ENCODE measurements at places on chromosomes 12 and 14. TPM values are rescaled to one million over a fixed set of nuclear protein-coding genes. Genes with fewer than 3 reads are reported as not detected.

- DNase-seq, result peak; percentile 98
Observed at GRCh38 chr14:22536853-22537338, 52.1 kb downstream of the DAD1 start.

The MYO1H gene
- total RNA-seq, result not detected

The CATSPERB gene
- 0.17 TPM for total RNA-seq

DNA sequence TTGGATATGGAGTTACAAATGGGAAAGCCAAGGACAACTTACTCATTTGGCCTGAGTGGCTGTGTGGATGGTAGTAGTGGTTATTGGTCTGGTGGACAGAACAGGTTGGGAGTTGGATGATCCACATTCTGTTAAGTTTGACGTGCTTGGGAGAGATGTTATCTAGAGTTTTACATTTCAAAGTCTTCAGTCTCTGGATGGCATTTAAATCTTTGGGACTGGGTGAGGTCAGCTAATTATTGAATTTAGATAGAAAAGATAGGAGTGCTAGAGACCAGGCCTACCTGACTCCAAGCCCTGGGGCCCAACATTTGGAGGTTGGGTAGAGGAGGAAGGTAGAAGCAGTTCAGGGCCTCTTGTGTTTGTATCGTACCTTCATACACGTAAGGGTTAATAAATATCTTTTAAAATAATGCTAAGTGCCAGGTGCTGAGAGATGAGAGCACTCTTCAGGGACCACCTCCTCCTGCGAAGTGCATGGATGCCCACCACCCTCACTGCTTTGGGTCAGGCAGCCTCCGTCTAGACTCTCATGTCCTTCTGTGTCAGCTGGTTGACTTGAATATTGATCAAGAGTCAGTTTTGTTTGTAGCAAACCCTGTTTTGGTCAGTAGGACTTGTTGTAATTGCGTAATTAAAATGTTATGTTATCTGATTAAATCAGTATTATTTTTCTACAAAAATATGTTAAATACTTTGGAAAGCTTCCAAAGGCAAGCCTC is 460.4 kb upstream of the RGS6 start:
- no peak for DNase-seq

- no peak for DNase-seq
Observed at GRCh38 chr14:23610090-23610814, 25.9 kb upstream of the DHRS2 start.

GRCh38 chr14:36346052-36346451 is 25.6 kb upstream of the MBIP start:
- DNase-seq, result no peak

The GAS2L3 gene
- total RNA-seq, result 23.7 TPM

DNA sequence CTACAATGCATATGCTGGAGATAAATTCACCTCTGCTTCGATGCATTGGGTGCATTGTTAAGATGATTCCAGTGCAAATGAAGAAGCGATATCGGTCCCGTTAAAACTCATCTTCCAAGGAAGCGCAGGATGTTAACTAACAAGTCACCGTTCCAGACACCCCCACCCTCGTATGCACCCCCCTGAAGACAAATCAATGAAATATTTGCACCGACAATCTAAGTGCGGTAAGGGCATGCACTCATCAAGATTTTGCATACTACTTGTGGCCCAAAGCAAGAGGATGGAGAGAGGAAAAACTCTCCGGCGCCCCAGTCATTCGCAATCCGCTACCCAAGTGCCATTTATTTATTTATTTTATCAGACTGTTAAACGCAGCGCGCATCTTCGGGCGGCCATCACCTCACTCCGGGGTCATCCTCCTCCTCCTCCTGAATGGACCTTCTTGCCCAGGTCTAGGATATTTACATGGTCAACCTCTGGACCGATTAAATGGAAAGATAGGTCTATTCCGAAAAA is 1.2 kb downstream of the NOVA1 start:
- DNase-seq, result peak; percentile 9

- no peak for DNase-seq
Observed at GRCh38 chr14:99971941-99972747, 93.1 kb upstream of the EVL start.

The TMTC1 gene
- total RNA-seq, result 0.52 TPM

DNA sequence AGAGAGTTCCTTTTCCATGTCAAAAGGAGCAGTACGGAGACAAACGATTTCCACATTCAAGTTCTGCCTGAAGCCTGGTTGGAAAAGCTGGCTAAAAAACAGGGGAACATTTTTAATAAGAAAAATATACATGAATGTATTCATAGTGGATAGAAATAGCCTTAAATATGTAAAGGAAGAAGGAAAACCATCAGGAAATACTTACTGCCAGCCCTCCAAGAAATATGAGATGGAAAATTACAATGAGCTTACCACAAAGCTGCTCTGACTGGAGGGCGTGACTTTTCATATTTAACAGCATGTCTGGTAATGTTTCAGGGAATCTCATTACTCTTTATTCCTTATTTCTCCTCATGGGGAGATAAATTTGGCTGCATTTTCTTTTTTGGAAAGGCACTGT is 75.9 kb upstream of the ZDHHC17 start:
- no peak for DNase-seq

The CCDC88C gene
- 13.4 TPM for total RNA-seq

DNA sequence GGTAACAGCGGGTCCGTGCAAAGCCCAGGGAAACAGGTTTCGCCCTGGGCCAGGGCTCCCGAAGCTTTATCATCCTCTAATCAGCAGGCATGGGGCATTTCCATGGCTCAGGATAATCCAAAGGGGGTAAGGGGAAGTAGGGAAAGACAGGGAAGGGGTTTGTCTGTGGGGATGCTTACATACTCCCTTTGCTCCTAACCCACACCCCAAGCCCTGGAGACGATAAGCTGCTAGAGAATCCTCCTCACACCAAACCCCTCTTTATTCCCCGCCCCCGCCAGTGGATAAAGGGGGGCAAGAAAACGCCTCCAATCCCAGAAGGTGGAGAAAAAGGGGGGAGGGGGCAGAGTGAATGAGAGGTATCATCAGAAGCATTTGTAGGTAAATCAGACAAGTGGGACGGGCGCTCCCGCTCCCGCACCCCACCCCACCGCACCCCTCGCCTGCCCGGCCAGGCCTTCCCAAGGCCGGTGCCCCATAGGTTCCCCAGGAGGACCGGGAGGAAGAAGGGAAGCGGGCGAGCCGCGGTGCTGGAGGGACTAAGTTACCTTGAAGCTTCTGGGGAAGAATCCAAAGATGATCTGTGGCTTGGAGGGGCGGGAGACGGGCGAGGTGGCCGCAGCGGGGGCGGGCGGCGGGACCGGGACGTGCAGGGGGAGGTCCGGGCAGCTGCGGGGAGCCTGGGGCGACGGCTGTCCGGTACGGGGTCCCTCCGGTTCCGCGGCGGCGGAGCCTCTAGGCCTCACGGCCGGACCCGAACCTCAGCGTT is 762 bp downstream of the PPP2R5E start:
- DNase-seq, result no peak

- DNase-seq, result no peak
Observed at GRCh38 chr12:57479376-57480115, at the start of gene ARHGAP9. Gene ARHGAP9, minus strand, starts transcription at chr12:57479866. Its CDS starts 460 bp downstream, at chr12:57479406.

GRCh38 chr14:99037777-99038430 is 234.1 kb downstream of the BCL11B start:
- no peak for DNase-seq

GRCh38 chr12:123089140-123089539 is 61.8 kb downstream of the PITPNM2 start:
- DNase-seq, result no peak

DNA sequence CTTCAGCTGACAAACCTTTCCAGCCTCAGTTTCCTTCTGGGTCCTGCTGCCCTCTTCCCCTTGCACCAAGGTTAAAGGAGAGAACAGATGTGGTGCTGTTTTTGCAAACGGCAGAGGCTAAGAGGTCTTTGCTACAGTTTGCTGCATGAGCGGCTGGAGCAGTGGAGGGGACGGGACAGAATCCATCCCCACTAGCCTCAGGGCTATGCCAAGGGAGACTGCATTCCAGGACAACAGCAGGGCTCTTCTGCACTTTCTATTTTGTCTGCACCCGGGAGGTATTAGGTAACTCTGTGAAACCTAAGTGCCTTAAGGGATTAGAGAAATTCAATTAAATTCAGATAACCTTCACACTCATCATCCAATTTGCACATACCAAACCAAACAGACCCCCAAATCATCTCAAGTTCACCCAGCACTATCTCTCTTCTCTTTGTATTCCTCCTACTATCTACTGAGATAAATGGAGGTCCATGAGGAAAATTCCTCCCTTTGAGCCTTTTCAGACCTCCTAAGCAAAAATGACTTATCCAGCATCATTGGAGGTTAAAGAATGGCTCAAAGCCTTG is 103.8 kb upstream of the VRK1 start:
- no peak for DNase-seq

GRCh38 chr12:54612225-54612750 is 22.4 kb downstream of the LACRT start:
- DNase-seq, result peak; percentile 12

GRCh38 chr12:111993292-111994150 is 19.4 kb downstream of the TMEM116 start:
- DNase-seq, result no peak

GRCh38 chr14:103118663-103119404 is 4.4 kb upstream of the TNFAIP2 start:
- no peak for DNase-seq

GRCh38 chr12:43307126-43307525 is 244.9 kb downstream of the ADAMTS20 start:
- DNase-seq, result no peak

DNA sequence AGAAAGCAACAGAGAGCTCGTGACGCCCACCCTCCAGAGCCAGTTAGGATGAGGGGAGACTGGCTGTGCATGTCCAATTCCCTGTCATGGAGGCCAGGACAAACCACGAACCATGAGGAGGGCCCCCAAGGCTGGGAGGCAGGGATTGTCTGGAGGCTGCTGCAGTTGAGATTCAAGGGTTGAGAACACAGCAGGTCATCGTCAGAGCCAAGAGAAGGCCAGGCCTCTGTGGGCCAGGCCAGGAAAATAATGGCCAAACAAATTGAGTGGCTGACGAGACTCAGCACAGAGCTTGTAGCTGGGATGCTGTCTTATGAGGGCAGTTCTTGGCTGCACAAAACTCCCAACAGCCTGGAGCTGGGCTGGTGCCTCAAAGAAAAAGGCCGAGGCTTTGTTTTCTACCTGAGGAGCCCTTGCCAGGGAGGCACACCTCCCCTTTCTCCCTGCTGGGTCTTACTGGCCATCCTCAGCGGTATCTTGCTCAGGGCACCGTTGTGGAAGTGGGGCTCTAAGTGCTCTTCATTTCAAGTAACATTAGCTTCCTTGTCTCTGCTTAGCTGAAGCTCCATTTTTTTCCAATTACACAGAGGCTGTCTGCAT is 665.9 kb downstream of the BCL11B start:
- DNase-seq, result no peak

The OR4M1 gene
- total RNA-seq, result not detected

The PYGL gene
- total RNA-seq, result 202 TPM

DNA sequence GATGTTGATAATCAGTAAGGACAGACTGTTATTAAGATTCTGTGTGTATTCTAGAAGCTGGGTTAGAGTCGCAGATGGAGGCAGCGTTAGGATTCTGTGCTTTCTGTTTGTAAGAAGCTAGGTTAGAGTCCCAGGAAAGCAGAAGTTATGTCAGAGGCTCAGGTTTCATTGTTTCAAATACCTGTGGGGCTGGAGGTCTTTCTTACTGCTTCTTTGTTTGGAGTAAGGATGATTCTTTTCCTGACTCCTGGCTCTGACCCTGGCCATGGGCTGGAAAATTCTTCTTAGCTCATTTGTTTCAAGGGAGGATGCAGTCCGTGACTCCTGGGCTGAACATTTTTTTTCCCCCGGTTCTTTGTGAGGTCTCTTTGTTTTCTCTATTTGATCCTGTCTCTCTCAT is 5.2 kb downstream of the MUCL1 start:
- no peak for DNase-seq

DNA sequence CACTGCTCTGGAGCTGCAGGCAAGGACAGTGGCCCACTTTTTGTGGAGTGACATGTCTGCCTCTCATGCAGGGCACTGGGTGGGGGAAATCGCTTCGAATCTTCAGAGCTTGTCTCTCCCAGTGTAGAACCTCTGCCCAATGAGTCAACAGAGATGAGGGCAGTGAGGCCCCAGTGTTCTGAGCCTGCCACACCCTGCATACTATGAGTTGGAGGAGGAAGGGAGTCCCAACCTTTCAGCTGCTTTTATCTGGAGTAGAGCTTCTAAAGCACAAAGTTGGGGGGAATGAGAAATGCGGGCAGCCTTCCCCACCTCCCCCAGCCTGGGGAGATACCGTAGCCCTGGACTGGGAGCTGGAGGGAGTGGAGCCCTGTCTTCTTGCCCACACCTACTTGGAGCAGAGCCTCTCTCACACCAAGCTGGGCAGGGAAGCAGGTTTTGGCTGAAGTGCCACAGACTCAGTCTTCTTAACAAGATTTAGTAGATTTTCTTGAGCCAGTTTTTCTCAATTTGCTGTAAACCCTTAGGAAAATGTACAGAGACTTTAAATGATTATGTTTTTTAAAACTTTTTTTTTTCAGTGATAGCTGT is 159.1 kb downstream of the ADGRD1 start:
- DNase-seq, result no peak

GRCh38 chr12:104866291-104866690 is 91.8 kb downstream of the SLC41A2 start:
- peak; percentile 40 for DNase-seq

Measured in renal cortical epithelial cell (primary cell).